ENCODE measurements at places on chromosomes 1 and 21.

DNA sequence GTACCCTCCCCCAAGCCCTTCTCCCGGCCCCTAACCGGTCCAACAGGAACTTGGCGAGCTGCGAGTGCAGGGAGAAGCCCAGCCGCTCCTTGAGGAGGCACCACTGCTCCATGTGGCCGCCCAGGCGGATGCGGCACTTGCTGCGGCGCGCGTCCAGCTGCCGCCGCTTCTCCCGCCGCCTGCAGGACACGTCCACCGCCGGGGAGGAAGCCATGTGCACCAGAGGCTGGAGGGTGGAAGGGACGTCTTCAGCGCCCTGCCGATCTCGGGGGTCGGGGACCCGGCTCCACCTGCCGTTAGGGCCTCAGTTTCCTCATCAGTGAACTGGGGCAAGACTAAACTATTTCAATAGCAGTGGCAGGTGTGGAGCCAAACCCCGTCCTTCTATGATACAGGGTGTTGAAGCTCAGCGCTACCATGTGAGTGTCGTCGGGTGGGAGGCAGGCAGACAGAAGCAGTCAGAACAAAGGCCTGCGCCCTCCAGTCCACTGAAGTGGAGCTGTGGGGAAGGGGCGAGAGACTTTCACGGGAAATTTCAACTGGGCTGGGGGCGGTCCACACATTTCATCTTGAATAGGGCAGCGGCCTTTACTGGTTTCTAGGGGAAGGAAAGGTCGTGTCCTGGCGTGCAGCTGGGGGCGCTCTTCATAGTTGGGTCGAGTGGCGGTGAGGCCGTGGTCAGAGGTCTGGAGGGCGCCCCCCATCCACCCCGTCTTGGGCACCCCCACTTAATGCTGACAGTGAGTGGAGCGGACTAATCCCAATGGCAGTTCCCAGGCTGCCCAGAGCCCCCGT lies 592 bp downstream of the ZNF692 start:
- no peak for DNase-seq

GRCh38 chr1:164803366-164803765 lies 244.4 kb downstream of the PBX1 start:
- DNase-seq, result peak; percentile 76

- no peak for DNase-seq
Measured at GRCh38 chr1:85411567-85412305, 53.2 kb downstream of the DDAH1 start.

GRCh38 chr1:40107290-40107959 lies 10.4 kb upstream of the PPT1 start:
- DNase-seq, result no peak

- DNase-seq, result peak; percentile 87
Measured at GRCh38 chr1:55580845-55581332, 365.7 kb upstream of the USP24 start.

- DNase-seq, result no peak
Measured at GRCh38 chr1:11784993-11785769, 20.6 kb downstream of the MTHFR start.

DNA sequence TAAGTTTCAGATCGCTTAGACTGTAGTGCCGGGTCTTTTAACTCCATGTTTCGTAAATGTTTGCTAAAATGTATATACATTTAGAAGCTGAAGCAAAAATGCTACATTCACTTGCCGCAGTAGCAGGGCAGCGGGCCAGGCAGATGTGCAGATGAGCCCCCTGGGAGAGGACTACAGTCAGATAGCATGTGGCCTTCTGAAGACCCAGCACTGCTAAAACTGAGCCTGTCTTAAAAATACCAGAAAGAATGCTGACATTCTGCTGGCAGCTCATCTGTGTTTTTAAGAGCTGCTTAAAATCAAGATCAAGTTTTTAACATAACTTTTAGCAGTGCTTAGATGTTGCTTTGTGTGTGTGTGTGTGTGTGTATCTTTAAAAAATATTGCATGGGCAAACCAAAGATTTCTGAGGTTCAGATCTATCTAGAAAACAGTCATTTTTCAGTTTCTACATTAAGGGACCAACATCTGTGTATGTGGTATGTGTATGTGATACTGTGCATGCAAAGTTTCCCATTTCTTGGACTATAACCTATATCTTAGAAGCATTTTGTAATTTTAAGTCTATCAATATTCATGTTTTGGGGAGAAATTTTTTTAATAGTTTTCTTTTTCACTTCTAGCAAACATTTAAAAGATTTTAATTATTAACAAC lies 31.7 kb downstream of the CHRM3 start:
- no peak for DNase-seq

DNA sequence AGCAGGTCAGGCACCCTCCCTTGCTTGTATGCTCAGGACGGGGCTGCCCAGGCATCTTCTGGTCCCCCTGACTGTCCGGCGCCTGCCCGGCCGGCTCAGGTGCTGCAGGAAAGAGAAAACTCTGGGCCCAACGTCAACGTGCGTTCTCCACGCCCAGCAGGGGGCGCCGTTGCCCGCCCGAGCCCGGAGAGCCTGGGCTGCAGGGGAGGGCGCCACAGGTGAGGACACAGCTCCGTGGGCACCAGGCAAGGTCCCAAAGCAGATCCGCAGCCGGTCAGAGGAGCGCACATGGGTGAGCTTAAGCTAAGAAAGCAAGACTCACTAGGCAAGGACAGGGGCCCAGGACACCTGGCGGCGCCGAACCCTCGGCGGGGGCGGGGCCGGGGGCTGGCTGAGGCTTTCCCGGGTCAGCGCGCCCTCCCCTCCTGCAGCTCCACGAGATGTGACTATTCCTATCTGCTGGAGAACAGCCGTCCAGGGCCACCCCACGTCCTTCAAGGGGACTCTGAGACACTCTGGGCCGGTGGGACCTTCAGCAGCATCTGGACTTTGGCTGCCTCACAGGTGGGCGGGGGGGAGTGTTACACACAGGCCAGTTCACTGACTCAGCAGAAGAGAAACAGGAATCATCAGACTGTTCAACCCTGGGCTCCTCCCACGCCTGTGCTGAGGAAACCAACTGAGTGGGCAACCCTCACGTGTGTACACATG lies 29.3 kb downstream of the KRTAP10-1 start:
- DNase-seq, result no peak

DNA sequence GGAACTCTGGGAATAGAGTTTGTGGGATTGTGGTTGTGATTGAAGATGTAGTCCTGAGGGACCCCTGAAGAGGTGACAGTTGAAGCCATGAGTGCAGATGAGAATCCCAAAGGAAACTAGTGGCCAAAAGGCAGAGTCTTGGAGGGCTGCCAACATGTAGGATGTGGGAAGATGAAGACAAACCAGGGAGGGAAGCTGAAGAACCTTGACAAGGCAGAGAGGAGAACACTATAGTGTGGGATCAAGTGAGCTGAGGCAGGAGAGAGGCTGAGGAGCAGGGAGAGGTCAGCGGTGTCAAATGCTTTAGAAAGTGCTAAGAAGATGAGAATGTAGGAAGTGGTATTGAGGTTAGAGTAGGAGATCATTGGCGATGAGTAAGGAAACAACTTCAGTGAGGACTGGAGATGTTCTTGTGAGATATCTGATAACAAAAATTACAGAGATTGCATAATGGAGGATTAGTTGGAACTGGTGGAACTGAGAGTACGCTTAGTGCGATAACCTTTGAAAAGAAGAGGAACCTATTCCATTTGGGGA lies 88.5 kb upstream of the VCAM1 start:
- peak; percentile 83 for DNase-seq

DNA sequence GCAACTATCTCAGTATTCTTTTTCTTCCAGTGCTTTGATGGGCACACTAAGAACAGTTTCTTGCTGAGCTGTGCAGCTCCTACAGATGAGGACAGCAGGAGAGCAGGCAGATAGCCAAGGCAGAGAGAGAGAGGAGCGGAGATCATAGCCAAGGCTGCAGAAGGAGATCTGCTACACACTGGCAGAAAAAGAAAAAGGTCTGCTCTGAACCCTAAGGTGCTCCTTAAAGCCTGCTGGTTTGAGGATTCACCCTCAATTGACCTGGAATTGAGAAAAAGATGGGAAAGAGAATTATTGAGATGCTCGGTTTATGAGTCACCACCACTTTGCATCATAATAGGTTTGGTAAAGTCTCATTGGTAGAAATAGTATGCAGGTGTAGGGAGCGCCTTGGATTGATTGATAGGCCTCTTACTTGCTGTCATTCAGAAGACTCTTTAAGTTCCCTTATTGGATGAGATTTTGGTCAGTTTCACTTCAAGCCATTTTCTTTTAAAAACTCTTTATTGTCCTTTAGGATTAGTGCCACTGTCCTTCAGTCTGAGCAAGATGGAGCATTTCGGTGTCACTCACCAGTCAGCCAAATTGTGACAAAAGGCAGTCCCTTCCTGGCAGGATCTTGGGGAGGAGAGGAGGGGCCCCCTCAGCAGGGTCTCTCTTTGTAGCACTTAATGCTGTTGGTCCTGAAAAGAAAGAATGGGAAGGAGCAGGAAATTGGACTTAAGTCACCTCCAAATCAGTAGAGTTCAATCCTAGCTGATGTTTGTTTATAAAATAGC lies 685.0 kb downstream of the ADGRL2 start:
- peak; percentile 18 for DNase-seq

DNA sequence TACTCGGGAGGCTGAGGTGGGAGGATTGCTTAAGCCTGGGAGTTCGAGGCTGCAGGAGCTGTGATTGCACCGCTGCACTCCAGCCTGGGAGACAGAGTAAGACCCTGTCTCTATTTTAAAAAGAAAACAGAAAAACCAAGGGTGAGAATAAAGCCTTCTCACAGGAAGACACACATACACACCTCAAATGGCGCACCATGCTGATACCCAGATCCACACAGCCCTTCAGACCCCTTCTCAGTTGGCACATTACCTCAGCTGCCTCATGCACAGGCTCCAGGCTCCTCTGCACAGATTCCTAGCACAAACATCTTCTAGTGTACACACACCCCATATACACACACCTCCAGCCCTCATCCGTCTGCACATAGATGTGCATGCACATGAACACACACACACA lies 7.9 kb downstream of the FGR start:
- DNase-seq, result no peak

GRCh38 chr21:23939369-23940065 lies 1667.8 kb downstream of the MRPL39 start:
- DNase-seq, result no peak

DNA sequence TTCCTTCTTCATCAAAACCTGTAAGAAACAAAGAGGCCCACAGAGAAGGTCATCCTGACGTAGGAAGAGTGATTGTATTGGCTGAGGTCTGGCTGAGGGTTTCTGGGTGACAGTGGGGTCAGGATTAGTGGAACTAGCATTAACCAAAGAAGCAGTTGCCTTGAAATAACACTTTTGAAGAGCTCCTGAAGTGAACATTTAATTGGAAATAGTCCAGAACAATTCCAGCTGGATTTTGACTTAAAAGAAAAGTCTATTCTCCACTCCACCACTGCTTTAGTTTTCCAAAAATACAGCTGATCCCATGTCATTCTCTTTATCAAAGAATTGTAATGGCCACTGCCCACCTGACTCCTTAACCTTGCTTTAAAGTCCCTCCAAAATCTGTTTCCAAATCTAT lies 27.7 kb downstream of the CASQ2 start:
- no peak for DNase-seq

DNA sequence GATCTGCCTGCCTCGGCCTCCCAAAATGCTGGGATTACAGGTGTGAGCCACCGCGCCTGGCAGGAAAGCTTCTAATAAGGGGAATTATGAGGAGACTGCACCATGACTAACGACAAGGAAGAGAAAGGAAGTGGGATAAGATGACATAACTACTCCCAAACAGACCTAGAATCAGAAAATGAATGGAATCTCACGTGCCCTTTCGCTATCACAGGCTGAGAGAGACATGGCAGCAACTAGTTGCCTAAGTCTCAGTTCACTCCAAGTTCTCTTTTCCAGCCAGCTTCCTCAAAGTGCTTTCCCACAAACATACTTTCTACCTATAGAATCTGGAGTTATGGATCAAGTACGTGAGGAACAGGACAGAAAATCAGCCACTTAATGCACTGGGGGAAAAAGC lies 2.0 kb downstream of the PI4KB start:
- DNase-seq, result no peak

DNA sequence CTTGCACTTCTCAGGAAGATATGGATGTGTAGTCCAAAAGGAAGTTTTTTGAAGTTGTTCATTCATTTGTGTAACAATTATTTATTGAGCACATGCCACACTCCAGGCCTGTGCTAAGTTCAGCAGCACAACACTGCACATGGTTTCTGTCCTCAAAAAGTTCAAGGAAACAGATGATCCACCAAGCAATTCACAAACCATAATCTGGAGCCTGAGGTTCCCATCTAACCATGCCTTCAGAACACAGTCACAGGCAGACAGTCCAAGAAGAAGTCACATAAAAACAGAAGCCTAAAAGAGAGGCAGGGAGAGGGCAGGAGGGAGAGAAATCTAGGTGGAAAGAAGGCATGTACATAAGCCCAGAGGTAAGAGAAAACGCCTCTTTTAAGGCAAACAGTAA lies 1.9 kb downstream of the CD48 start:
- no peak for DNase-seq

GRCh38 chr1:172360511-172360910 lies 60.0 kb upstream of the C1orf105 start:
- no peak for DNase-seq

DNA sequence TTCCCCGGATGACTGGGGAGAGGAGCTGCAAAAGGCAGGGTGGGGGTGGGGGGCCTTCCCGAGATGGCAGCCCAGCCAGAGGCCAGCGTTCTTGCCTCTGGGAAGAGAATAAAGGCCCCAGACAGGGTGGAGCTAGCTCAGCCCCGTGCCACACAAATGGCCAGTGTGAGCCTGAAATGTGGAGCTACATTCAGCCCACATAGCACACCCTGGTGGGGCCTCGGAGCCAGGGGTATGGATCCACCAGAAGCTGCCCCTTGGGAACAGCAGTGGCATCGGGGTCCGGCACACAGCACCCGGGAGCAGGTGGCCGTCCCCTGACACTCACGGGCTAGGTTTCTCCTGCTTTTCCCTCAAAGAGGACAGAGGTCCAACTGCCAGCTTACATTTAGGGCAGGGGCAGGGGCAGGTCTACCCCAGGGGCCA lies 93.9 kb downstream of the PDE9A start:
- DNase-seq, result no peak

DNA sequence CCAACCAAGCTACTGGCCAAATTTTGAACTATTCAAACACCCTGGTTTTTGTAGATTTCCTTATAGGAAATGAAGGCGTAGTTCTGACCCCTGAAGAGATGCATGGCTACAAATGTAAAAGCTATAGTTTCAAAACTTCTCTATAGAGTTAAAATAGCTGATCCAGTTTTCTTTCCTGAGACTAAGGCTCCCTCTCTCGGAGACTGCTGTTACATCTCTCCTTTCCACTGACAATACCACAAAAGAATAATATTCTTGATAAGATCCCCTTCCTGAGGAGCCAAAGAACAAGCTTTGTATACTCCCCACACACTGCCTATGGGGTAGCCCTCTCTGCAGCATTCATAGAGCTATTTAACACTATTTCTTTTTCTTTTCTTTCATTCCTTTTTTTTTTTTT lies 6.7 kb upstream of the CFAP126 start:
- DNase-seq, result no peak

GRCh38 chr1:160722726-160723125 lies 11.1 kb upstream of the CD48 start:
- no peak for DNase-seq

GRCh38 chr1:26787381-26787705 lies 407 bp upstream of the PIGV start:
- DNase-seq, result no peak

GRCh38 chr1:193562121-193562520 lies 375.7 kb upstream of the B3GALT2 start:
- DNase-seq, result no peak

GRCh38 chr1:4671828-4672227 lies 17.4 kb downstream of the AJAP1 start:
- no peak for DNase-seq
